Mesendoderm (in vitro differentiated cells): ENCODE measurements at places on chromosomes 1 and 21.

DNA sequence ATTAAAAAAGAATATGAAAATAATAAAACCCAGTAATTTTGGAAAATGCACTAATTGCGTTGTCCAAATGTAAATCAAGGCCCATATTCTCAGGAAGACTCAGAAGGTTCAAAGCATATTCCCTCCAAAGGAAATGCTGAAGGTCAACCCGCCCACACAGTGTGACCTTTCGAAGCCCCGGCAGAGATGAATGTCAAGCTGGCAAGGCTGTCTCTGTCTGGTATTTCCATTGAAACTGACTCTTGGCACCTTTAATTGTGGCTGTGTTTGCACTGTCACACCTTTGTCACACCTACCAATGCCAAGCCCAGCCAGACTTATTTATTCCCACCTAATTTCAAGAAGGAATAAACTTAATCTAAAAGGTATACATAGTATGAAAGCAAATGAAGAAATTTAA is 82.5 kb downstream of the NTPCR start:
- H3K27me3 ChIP-seq, result no peaks in the 10 kb centered on the region
- DNase-seq, result no peak
- no peaks in the 10 kb centered on the region for H3K36me3 ChIP-seq
- H3K27ac ChIP-seq, result no peak overlapping the region

- no peaks in the 10 kb centered on the region for H3K4me1 ChIP-seq
- H3K27me3 ChIP-seq, result no peaks in the 10 kb centered on the region
- peak; percentile 46 for DNase-seq
- H3K4me3 ChIP-seq, result no peak overlapping the region
Measured at GRCh38 chr1:19042675-19043578, 86.5 kb upstream of the IFFO2 start.

DNA sequence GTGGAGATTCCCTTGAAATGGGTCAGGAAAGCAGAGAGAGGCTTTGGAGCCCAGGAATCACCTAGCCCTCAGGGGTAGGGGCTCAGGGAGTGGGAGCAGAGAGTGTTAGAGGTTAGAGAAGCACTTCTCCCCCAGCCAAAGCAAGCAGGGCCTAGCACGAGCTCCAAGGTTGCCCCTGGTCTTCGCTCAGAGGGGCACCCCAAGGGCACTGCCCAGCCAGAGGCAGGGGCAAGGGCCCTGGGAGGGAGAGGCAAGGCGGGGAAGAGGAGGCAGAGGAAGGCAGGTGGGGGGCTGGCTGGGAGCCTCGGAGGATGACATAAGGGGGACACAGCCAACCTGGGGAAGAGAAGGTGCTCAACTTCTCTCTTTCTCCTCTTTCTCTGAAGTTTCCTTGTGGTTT is 71.9 kb downstream of the CASZ1 start:
- no peaks in the 10 kb centered on the region for H3K4me1 ChIP-seq
- no peaks in the 10 kb centered on the region for H3K36me3 ChIP-seq
- no peak for DNase-seq
- no peak overlapping the region for H3K27ac ChIP-seq

DNA sequence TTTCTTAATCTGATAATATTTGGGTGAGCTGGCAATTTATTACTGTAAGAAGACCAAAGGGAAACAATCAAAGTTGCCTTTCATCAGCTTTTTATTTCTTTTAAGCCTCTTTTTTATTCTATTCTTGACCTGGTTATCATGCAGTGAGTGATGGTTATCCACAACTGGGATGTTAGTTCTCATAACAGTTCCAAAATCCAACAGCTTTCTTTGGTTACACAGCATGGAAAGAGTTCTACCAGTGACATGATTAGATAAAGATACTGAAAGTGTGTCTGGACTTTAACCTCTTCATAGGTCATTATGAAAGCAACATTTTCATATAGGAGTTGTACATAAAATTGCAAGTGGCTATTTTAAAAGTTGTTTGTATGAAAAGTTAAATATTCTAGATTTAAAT is 163.0 kb downstream of the SYT2 start:
- H3K27ac ChIP-seq, result no peak overlapping the region
- no peak for DNase-seq
- H3K4me3 ChIP-seq, result no peak overlapping the region
- H3K36me3 ChIP-seq, result no peaks in the 10 kb centered on the region

DNA sequence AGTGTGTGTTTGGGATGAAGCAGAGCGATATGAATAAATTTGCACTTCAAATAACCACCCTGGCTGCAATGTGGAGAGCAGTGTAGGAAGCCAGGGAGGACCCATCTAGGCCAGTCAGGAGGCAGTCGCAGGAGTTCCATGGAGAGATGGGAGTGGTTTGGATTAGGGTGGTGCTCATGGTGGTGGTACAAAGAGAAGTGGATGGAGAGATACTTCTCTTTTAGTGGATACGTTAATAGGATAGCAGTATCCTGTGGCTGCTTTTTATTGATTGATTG is 58.2 kb downstream of the MAN1C1 start:
- no peaks in the 10 kb centered on the region for H3K27me3 ChIP-seq
- H3K4me1 ChIP-seq, result peaks cover 3% of the 10 kb centered on the region
- H3K36me3 ChIP-seq, result no peaks in the 10 kb centered on the region
- no peak overlapping the region for H3K4me3 ChIP-seq
- H3K27ac ChIP-seq, result no peak overlapping the region

- H3K4me1 ChIP-seq, result no peaks in the 10 kb centered on the region
- no peaks in the 10 kb centered on the region for H3K27me3 ChIP-seq
- H3K36me3 ChIP-seq, result no peaks in the 10 kb centered on the region
- H3K27ac ChIP-seq, result no peak overlapping the region
- no peak for DNase-seq
- no peak overlapping the region for H3K4me3 ChIP-seq
Measured at GRCh38 chr21:43308101-43308814, 118.7 kb downstream of the SIK1 start.

DNA sequence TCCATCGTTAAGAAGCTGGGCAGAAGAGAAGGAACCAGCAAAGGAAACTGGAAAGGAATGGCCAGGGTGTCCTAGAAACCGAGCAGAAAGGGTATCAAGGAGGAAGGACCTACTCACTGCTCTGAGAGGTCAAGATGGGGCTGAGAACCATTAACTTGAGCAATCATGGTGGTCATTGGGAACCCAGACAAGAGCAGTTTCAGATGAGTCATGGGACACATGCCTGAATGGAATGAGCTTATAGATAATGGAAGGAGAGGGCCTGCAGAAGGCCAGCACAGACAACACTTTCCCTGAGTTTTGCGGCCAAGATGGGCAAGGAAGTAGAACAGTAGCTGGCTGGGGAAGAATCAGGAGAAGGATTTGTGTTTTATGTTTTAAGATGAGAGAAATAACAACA is 383.2 kb downstream of the KIF26B start:
- H3K36me3 ChIP-seq, result no peaks in the 10 kb centered on the region
- no peaks in the 10 kb centered on the region for H3K4me1 ChIP-seq
- H3K4me3 ChIP-seq, result no peak overlapping the region
- DNase-seq, result peak; percentile 6

DNA sequence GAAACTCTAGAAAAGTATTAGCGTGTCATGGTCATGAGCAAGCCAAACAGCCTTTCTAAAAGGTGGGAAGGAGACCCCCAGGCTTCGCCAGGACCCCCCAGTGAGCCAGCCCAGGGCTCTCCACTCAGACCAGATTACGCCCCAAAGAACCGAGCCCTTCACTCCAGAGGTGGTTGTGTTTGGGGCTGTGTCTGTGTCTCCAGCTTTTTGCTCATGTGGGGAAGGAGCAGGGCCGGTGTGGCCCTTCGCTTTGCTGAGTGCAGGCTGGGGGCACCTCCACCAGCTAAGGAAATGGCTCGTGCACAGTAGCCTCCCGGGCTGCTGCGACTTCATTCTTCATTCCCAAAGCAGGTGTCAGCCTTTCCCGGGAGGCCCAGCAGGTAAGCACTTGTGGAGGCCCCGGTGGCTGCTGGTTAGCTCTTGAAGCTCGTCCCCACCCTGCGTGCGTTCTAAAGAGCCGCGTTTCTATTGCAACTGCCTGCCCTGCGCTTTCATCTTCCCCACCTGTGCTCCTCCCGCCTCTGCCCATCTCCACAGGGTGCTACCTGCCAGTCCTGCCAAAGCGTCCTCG is 531 bp downstream of the TSPEAR start:
- no peaks in the 10 kb centered on the region for H3K27me3 ChIP-seq
- no peaks in the 10 kb centered on the region for H3K36me3 ChIP-seq
- peaks cover 25% of the 10 kb centered on the region for H3K4me1 ChIP-seq
- peak; percentile 75 for DNase-seq
